ENCODE measurements at places on chromosomes 5 and 9. TPM values are rescaled to one million over a fixed set of nuclear protein-coding genes. Genes with fewer than 3 reads are reported as not detected.

CCL28 gene
- 1.6 TPM for total RNA-seq

SH3RF2 gene
- total RNA-seq = 0.81 TPM

RECK gene
- 17.1 TPM for total RNA-seq

GRCh38 chr5:40429258-40430100 is 250.2 kb upstream of the PTGER4 start:
- no peak for DNase-seq

- no peak for DNase-seq
These were observed 1.4 kb upstream of the GABRB2 start for GRCh38 chr5:161547738-161548486.

DNA sequence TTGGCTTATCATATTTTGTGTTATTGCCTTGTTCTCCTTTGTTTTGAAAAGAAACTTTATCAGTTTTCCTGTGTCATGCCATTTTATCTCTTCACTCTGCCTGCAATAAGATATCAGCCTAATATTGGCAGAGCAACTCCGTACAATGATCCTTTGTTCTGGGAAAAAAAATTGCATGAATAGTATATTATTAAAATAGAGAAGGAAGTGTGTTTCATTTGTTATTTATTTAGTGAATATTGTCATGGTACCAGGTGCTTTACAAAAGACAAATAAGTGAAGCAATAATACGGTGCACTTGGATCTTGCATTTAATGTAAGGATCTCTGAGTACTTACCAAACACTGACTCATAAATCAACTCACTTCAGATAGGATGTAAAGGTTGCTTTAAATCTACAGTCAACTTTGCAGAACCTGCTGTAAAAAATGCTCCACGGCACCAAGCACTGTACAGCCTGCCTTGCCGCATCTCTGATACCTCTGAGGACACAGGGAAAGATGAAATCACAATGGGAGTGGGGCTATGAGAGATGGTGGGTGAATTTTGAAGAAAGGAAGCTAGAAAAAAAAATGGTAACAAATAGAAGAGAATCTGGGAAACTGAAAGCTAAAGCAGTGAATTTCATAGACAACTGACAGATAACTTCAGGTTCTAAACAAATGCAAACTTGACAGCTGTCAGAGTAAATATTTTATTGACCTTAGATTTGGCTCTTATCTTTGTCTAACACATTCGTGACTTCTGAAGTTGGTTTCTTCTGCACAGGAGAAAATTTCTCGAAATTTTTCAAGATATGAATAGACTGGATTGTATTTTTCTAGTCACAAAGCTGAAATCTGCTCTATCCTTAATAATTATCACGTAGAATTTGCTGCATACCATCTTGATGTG is 232.1 kb downstream of the ENC1 start:
- no peak for DNase-seq

GRCh38 chr5:38832810-38833209 is 13.0 kb upstream of the OSMR start:
- no peak for DNase-seq

DNA sequence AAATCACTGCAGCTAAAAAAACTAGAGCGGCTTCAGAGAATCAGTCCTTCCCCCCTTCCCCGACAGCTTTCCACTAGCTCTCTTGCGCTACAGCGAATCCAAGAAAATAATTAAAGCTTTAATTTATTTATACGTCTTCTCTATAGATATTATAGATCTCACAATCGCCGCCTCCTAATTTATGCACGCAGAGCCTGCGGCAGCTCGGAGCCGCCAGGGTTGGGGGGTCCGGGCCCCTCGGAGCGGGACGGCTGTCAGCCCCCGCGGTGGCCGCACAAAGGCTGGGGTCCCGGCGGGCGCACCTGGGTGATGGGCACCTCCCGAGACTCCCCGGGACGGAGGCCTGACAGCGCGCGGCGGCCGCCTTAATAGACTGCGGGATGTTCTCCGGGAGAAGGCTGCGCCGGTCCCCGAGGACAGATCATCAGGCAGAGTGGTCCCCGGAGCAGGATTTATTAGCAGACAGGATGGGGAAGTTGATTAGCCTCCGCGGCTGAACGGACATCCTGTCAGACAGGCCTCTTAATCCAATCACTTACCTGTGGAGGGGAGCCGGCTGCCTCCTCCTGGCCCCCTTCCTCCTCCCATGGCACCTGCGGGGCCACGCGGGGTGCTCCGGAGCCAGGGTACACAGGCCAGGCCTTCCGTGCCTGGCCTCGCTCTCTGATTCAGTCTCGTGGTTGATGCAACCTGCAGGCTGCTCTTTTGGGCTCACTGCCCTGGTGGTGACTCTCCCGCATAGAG is 166.8 kb downstream of the MELK start:
- no peak for DNase-seq

DNA sequence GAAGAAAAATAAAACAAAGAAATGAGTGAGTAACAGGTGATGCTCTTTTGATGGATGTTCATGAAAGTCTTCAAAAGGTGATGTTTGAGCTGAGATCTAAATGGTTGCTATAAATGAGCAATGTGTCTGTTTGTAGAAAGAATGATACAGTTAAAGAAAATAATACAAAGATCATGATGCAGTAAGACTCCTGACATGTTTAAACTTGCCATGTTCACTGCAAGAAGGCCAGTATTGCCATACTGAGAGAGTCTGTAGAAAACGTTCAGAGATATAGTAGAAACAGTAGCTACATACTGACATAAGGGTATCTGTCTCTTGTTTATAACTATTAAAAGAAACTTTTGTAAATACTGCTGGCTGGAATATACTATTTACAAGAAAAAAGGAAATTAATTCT is 1609.2 kb upstream of the ACO1 start:
- no peak for DNase-seq

HTR4 gene
- total RNA-seq = 5.0 TPM

Data from sigmoid colon (tissue), 7 donors.